Activated gamma-delta T cell (primary cell): ENCODE measurements at places on chromosomes 11 and 22.

DNA sequence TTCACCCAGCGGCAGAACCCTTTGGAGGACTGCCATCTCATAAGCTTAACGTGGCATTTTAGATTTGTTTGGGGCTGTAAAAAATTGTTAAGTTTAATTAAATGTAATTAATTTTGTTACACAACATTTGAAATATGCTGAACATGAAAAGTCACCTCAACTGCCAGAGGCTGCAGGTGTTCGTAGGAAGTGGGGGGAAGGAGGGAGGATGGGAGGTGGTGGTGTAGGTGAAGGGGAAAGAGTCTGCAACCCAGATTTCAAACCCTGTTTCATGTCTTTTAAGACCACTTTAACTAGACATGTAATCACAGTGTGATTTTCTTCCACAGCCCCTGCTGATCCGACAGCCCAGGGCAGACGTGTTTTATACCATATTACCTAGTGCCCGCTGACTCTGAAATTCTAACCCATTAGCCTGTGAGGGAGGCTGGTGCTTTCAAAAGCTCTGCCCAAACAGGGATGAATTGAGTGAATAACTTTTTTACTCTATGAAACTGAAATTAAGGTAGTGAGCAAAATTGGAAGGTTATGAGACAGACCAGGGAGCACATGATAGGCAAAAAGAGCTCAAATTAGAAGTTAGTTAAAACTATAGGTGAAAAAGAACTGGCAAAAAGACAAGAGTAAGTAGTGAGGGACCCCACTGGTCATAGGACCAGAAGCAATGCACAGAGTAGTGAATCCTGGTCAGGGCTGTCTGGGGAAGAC is 279.8 kb downstream of the DDX10 start:
- DNase-seq, result no peak

DNA sequence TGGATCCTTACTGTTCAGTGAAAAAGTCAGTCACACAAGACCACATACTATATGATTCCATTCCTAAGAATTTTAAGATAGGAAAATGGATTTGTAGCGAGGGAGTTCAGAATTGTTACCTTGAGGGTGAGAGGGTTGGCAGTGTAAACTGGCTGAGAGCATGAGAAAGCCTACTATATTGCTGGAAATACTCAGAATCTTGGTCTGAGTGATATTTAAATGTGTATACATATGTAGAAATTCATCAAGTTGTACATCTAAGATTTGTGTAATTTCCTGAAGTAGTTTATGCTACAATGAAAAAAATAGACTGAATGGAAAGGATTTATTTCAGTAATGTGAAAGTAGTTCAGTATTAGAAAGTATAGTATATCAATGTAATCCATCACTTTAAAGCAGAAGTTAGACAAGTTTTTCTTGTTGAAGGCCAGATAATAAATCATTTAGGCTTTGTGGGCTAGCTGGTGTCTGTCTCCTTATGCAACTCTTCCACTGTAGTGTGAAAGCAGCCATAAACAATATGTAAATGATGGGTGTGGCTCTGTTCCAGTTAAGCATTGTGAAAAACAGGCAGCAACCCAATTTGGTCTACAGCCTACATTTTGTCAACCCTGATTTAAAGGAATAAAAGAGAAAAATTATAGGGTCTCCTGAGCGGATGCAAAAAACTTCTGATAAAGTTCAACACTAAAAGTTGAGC is 127.2 kb upstream of the THY1 start:
- no peak for DNase-seq

- no peak for DNase-seq
Observed at GRCh38 chr11:1888347-1888753, 3.3 kb downstream of the PRR33 start.

DNA sequence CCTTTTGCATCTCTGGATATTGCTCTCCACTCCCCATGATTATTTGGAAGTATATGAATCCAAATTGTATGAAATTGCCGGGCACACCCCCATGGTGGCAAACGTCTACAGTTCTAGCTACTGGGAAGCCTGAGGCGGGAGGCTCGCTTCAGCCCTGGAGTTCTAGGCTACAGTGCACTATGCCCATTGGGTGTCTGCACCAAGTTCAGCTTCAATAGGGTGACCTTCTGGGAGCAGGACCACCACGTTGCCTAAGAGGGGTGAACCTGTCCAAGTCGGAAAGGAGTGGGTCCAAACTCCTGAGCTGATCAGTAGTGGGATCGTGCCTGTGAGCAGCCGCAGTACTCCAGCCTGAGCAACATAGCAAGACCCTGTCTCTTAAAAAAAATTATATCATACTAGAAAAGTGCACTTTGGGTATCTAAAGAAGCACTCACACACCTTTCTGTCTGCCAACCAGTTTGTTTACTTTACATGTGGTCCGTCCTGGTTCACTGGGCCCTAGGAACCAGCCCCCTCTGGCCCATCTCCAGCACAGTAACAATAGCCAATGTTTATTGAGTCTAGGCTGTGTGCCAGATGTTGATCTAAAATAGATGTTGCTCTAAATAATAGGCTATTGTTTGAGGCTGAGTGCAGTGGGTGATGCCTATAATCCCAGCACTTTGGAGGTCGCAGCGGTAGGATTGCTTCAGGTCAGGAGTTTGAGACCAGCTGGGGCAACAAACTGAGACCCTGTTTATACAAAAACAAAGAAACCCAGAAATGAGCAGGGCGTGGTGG is 16.4 kb upstream of the KAT5 start:
- no peak for DNase-seq

GRCh38 chr11:14270690-14271542 is 88.1 kb downstream of the RRAS2 start:
- DNase-seq, result no peak

GRCh38 chr11:14645015-14645912 is 1.7 kb downstream of the PDE3B start:
- DNase-seq, result no peak

GRCh38 chr11:115787302-115787701 is 283.1 kb upstream of the CADM1 start:
- no peak for DNase-seq

GRCh38 chr11:125446279-125446678 is 49.8 kb downstream of the FEZ1 start:
- no peak for DNase-seq

- DNase-seq, result peak; percentile 44
Observed at GRCh38 chr22:49961005-49961600, 531 bp downstream of the PIM3 start.

DNA sequence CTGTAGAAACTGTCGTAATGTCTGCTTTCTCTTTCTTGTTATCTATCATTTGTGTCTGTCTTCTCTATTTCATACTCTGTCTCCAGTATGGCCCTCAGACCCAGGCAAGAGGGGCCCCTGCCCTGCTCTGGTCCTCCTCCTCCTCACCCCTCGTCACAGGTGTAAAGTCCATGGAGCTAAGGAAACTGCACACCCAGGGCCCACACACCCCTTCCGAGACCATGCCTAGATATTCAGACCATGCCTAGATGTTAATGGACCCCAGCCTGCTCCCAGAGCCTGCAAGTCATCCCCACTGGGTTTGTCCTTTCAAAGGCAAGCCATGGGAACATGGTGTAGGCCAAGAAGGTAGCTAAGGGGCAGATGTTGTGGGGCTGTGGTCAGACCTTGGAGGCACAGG is 24.1 kb upstream of the ANO1 start:
- no peak for DNase-seq

- no peak for DNase-seq
Observed at GRCh38 chr11:68965901-68966853, 14.6 kb downstream of the MRGPRD start.
